ENCODE measurements at places on chromosomes 2 and 18.

GRCh38 chr2:96636551-96637171 is 1.5 kb downstream of the KANSL3 start:
- DNase-seq = no peak

GRCh38 chr2:65116645-65117044 is 13.3 kb downstream of the RAB1A start:
- DNase-seq = no peak

DNA sequence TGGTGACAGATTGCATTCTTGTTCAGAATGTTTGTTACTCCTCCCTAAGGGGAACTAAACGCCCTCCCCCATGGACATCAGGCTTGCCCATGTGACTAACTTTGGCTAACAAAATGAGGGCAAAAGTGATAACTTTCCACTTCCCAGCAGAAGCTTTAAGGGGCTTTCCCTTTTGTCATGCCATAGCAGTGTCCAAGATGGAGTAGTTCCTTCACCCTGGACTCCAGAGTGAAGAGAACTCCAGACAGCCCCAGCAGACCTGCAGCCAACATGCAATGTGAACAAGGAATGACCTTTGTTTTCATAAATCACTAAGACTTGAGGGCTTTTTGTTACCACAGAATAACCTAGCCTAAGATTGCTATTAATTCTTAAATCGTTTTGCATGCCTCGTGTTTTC is 163.5 kb downstream of the ZEB2 start:
- no peak for DNase-seq

- DNase-seq = no peak
Observed at GRCh38 chr18:77109648-77110019, 22.9 kb downstream of the MBP start.

DNA sequence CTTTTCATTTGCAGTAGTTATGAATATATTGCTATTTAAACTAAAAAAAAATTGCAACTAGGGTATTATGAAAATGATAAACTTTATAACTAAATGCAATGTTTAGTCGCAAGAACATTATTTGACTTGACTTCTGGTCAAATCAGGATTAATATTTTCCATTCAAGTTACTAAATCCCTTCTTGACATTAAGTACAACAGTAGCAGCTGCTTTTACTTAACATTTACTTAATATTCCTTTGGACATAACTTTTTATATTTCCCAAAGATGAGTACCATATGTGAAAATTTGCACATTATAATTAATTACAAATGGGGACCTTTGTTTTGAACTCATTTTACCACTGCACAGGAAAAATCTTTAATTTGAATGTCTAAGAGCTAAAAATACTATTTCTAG is 74.0 kb downstream of the PMS1 start:
- no peak for DNase-seq

DNA sequence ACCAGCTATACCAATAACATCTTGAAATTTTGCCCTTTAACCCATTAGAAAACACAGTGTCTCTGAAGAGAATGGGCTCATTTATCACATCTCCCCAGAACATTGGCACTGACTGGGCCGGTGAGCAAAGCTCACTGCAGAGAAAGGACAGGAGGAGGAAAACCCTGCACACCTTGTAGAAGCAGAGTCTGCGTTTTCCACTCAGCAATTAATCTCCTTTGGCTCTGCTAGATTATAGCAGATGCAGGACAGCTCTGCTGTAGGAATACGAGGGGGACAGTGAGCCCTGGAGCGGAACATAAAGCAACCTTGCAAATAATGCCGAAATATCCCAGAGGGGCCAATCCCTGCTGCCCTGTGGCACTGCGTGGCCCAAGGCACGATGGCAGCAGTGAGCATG is 113.9 kb downstream of the TSN start:
- no peak for DNase-seq

GRCh38 chr18:35331367-35332087 is 12.7 kb downstream of the ZNF24 start:
- DNase-seq = no peak

GRCh38 chr2:140842110-140842509 is 1288.7 kb downstream of the LRP1B start:
- no peak for DNase-seq

DNA sequence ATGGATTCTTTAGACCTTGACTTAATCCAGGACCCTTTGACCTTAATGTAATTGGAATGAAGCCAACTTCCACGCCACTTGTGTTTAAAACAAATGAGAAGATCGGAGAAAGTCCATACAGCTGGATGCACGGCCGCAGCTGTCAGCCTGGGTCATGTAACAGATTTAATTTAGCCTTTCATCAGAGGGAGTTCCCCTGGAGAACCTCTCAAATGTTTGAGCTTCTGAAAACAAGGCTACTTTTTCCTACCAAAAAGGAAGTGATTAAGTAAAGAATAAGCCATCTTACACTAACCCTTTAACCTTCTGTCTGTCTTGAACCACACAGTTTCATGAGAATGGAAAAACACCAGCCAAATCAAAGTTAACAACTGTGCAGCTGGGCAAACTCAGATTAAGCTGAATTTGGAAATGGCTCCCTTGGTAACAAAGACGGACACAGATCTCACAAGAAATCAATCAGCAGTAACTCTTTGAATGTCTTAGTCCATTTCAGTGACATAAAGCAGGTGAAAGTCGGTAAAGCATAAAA is 103.6 kb downstream of the DOCK10 start:
- DNase-seq = no peak

- DNase-seq = no peak
Observed at GRCh38 chr18:63054901-63055584, 264.5 kb downstream of the BCL2 start.

DNA sequence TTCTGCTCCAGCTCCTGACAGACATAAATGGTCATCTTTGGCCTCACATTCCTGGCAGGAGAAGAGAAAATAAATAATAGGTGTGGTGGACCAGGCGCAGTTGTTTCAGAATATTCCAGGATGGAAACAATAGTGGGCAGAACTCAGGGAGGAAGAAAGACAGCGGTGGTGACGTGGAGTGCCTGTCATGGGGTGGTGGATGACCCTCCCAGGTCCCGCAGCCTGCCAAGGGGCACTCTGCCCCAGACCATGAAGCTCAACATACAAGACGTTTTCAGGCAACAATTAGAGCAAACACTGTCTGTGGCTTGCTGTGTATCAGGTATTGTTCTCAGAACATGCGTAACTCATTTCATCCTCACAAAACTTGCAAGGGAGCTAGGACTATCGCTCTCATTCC is 50.9 kb downstream of the TFCP2L1 start:
- no peak for DNase-seq

GRCh38 chr2:42350434-42351063 is 10.5 kb downstream of the COX7A2L start:
- DNase-seq = no peak

DNA sequence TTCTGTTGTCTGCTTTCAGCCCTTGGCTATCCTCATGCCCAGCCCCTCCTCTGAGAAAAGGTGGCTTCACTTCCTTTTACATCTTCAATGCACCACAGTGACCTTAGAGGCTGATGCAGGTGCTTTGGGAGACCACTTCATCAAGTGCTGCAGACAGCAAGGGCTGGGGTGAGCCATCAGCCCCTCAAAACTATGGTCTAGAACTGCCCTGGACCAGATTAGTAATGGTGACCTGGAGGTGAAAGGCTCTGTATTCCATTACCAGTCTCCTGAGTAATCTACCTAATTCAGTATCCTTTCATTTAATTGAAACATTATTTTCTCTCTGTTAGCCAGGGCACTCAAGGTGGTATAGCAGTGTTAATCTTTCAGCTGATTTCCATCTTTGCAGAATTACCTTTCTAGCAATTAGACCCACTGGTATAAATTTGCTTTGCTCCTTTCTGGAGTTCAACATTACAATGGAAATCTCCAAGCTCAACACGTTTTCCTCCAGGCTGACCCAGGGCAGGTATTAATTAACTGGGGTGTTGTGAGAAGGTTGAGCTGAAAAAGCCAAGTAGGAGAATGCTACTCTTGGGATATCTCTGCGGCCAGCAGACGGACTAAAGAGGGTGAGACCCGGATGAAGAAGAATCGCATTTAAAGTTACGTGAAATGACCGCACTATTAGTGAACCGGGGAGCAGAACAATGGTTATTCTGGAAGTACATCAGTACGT is 469.0 kb downstream of the MEIS1 start:
- no peak for DNase-seq

DNA sequence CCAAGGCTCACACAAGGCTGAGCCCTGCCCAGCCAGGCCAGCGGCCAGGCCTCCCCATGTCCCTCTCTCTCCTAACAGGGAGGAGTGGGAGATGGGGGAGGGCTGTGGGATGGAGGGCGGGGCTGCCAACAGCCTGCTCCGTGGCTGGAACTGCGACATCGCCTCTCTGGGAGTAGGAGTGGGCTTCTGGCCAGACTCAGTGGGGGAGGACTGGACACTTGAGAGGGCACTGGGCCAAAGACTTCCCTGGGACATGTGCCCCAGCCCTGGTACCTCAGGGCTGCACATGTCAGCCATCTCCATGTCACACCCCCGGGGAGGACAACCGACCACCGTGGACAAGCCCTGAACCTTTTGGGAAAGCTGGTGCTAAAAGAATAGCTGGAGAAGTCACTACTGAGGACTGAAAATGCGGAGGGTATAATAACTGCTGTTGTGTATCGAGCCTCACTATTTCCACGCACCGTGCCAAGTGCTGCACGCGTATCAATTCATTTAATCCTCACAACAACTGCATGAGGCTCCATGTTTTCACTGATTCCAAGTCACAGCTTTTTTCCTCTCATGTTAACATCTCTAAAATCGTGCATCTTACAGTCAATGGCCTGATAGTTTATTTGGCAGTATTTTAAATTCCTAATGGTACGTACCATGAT is 127.3 kb downstream of the MSH2 start:
- DNase-seq = no peak

- DNase-seq = no peak
Observed at GRCh38 chr2:85736456-85737355, 17.1 kb upstream of the ATOH8 start.

Data from activated naive CD4-positive, alpha-beta T cell (primary cell).